ENCODE measurements at places on chromosomes 1 and 21.

GRCh38 chr1:69252696-69253095, 315.0 kb upstream of the LRRC7 start:
- DNase-seq, result no peak

- DNase-seq, result no peak
Observed at GRCh38 chr1:232457595-232457994, 172.3 kb downstream of the SIPA1L2 start.

DNA sequence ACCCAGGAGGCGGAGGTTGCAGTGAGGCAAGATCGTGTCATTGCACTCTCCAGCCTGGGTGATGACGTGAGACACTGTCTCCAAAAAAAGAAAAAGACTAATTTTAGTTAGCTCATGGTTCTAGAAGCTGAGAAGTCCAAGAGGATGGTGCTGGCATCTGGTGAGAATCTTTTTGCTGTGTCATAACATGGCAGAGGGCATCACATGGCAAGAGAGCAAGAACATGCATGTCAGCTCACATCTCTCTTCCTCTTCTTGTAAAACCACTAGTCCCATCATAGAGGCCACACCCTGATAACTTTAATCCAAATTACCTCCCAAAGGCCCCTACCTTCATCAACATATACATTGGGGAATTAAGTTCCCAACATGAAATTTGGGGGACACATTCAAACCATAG, 13.8 kb upstream of the CNN3 start:
- no peak for DNase-seq

DNA sequence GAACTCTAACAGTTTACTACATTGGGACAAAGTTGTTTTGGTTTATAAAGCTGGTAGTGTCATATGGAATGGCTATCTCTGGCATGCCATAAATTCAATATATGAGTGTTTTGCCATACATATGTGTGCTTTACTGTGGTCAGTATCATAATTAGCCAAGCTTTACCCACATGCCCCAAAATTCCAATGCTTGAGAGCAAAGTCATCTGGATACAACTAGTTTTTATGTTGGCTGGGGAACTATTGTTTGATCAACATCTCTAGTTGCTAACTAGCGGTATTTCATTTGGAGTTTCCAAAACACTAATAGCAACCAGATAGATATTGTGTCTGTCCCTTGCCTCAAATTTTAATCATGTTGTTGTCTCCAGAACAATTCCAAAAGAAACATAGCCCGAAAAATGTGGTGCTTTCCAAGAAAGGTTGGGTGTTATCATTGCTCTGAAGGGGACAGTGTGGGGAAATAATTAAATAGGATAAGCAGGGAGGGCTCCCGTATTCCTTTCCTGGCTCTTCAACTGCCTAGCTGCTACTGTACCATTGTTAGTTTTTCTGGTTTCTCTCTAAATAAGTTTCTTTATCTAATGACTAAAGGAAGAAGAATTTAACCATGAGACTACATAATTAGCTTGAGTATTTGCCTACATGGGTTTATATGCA, 136.1 kb downstream of the TGFB2 start:
- DNase-seq, result no peak

DNA sequence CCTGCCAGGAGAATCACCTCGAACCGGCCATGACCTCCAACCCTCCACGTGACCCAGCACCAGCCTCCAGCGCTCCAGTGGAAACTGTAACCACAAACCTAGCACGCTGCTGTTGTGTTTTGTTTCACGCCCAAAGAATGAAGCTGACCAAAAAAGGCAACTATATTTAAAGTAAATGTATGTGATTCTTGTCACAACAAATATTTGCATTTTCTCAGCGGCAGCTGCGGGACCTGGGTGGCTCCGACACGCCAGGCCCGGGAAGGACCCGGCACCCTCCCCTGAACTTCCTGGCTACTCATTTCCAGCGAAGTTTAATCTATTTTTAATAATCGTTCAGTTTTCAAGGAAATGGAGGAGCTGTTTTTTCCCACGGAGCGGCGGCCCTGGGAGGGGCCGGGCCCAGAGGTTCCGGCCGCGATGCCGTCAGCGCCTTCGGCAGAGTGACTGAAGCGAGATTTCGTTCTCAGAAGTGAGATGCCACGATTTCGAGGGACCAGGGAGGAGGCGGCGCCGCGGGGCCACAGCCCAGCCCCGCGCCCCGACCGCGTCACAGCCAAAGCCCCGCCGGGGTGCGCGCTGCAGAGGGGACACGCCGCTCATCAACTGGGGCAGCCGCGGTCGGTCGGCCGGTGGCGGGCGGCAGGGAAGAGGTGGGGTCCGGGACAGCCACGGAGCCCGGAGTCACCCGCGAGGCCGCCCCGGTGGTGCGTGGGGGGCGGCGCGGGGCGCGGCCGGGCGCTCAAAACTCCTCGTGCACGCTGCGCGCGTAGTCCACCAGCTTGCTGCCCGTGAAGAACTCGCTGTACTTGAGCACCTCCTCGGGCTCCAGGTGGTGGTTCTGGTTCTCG, 3.0 kb upstream of the TNFRSF4 start:
- no peak for DNase-seq

GRCh38 chr21:32371913-32372314, 20.9 kb downstream of the URB1 start:
- no peak for DNase-seq

- no peak for DNase-seq
Observed at GRCh38 chr21:28136656-28137255, 855.9 kb downstream of the LTN1 start.

DNA sequence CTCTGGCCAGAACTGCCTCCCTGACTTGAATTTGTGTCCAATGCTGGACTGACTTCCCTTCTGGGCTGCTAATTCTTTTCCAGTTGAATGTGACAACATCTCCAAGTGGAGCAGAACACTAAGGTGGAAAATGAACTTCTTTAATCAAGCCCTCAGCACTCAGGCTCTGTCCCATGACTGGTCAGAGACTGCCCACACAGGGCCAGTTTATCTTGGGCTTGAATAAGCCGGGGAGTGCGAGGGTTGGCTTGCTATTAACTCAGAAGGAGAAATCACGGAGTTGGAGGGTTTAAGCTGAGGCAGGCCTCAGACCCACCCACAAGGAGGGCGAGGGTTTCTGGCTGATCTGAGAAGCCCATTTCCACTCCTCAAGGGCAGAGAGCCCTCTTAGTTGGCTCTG, 12.4 kb downstream of the KCNA10 start:
- DNase-seq, result no peak

DNA sequence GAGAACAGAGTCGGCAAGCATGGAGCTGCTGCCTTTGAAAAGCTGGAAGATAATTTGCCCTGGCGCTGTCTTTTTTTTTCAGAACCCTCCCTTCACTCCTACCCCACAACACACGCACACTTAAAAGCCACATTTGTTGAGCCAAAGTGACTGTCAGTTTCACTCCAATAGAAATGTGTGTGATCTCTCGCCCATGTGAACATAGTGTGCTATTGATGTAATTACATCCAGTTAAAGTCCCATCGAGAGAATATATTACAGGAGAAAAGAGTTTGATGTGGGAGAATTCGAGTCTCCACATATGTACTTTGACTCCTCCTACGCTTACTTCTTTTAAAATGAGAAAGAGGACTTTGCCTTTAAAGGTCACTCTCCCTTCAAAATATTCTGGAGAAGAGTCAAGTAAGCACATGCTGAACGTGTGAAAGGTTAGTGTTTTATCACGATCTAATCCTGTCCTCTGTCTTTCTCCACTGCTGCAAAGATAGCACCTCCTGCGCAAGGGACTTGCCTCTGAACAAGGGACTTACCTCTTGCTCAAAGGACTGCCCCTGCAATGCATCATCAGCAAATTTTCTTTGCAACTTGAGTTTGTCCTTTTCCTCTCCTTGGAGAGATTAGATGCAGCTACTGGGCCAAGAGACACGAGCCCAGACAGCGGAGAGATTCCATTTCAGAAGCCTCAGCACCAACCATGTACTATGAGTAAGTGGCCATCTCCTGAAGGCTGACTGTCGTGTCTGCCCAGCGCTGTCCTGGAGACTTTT, 613.9 kb downstream of the PTPRU start:
- no peak for DNase-seq

DNA sequence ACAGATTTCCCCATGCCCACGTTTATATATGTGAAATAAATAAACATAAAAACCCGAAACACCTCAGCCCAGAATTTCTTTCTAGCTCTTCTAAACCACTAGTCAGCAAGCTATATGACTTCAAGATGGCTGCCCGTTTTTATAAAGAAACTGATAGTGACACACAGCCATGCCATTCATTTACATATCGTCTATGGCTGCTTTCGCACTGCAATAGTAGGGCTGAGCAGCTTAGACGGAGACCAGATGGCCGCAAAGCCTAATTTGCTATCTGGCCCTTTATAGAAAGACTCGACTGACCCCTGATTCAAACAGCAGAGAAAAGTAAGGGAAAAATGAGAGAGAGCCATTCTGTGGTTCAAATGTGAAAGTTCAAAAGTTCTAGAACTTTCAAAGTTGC, 45.7 kb upstream of the FMN2 start:
- no peak for DNase-seq

DNA sequence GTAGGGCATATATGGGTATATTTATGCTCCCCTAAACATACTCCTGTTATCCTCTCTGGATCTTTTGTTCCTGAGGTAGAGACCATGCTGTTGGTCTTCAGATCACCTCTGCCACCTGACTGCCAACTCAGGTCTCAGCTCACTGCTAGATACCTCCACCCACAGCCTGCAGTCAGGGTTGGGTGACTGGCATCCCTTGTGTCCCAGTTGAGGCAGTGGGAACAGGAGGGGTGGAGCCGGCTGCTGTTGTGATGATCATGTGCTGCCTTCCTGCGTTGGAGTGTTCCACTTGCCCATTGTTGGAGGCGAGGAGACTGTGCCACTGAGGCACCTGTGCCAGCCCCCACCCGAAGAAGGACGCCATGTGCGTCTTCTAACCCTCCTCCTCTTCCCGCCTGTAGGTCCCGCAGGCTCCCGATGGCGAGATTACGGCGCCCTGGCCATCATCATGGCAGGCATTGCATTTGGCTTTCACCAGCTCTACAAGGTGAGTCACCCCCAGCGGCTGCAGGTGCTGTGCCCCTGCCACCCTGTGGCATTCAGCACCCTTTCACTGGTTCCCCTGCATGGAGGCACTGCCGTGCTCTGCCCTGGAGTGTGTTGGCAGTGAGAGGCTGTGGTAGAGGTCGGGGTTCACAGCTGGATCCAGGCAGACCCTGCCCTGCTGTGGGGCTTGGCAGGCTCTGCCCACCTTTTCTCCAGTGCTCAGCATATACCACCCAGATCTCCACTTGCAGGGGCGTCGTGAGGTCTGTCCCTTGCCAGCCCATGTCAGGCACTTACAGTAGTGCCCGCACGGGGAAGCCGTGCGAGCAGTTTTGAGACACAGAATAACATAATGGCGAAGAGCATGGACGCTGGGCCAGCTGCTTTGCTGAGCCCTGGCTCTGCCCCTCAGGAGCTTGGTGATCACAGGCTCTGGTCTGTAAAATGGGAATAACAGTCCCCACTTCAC, 143.5 kb downstream of the PEX14 start:
- DNase-seq, result no peak

GRCh38 chr21:32484706-32485380, 72.3 kb downstream of the EVA1C start:
- DNase-seq, result no peak

GRCh38 chr1:202161151-202162046, 997 bp upstream of the PTPN7 start:
- DNase-seq, result peak; percentile 68

GRCh38 chr1:228825041-228825440, 89.8 kb downstream of the RHOU start:
- DNase-seq, result no peak

DNA sequence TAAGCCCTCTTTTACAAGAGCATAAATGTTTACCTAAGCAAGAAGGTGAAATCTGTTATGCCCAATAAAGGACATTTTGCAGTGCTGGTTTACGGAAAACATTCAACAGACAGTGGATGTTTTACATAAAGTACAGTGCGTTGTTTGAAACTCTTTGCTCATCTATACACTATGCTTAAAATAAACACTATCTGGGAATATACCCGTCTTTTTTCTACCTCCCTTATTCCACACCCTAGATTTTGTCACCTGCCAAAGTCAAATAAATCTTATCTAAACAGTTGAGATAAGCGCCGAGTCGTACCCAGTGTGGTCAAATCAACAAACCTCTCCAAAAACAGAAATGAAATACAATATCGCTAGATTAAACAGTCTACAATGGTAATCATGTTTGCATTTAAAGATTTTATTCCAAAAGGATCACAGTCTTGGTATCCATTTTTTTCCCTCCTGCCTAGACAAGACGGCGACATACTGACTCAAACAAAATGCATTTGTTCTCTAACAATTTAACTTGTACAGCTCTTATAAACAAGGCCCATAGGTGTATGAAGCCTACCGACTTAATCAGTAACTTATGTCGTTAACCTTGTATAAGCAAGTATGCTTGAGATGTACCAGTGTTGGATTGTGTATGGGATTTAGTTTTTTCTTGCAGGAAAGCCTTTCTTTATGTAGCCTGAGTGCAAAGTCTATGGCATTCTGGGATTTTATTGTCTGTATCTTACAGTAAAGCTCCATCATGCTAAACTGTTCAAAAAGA, 189.1 kb downstream of the FMN2 start:
- DNase-seq, result no peak

DNA sequence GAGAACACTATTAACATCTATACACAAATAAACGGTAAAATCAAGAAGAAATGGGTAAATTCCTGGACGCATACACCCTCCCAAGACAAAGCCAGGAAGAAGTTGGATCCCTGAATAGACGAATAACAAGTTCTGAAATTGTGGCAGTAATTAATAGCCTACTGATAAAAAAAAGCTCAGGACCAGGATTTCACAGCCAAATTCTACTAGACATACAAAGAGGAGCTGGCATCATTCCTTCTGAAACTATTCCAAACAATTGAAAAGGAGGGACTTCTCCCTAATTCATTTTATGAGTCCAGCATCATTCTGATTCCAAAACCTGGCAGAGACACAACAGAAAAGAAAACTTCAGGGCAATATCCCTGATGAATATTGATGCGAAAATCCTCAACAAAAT, 70.7 kb upstream of the FMO3 start:
- no peak for DNase-seq

GRCh38 chr21:29788752-29789151, 151.0 kb downstream of the GRIK1 start:
- DNase-seq, result no peak

GRCh38 chr1:1614204-1614953, 921 bp upstream of the MIB2 start:
- DNase-seq, result peak; percentile 80

- DNase-seq, result no peak
Observed at GRCh38 chr1:95370691-95371562, 136.9 kb downstream of the RWDD3 start.

GRCh38 chr1:20095564-20096434, 23.5 kb downstream of the PLA2G2D start:
- DNase-seq, result no peak

DNA sequence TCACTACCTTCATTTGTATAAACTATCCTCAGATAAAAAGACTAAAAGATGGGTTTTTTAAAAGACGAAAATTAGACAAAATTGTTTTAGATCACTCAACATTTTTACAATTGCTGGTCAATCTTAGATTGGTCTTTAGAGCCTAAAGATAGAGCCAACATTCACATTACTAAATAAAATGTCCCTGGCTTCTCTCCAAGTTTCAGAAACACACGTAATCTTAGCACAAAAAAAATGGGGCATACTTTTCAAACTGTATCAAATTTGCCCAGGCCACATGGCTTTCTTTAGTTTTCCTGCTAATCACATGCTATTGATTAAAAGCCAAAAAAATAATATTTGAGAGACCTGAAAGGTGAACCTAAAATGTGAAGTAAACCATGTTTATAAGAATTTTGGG, 288.1 kb downstream of the DPYD start:
- no peak for DNase-seq

Measured in activated CD8-positive, alpha-beta memory T cell treated with anti-CD3 and anti-CD28 coated beads for 24 hours (primary cell).